ENCODE measurements at places on chromosomes 11 and 22.

DNA sequence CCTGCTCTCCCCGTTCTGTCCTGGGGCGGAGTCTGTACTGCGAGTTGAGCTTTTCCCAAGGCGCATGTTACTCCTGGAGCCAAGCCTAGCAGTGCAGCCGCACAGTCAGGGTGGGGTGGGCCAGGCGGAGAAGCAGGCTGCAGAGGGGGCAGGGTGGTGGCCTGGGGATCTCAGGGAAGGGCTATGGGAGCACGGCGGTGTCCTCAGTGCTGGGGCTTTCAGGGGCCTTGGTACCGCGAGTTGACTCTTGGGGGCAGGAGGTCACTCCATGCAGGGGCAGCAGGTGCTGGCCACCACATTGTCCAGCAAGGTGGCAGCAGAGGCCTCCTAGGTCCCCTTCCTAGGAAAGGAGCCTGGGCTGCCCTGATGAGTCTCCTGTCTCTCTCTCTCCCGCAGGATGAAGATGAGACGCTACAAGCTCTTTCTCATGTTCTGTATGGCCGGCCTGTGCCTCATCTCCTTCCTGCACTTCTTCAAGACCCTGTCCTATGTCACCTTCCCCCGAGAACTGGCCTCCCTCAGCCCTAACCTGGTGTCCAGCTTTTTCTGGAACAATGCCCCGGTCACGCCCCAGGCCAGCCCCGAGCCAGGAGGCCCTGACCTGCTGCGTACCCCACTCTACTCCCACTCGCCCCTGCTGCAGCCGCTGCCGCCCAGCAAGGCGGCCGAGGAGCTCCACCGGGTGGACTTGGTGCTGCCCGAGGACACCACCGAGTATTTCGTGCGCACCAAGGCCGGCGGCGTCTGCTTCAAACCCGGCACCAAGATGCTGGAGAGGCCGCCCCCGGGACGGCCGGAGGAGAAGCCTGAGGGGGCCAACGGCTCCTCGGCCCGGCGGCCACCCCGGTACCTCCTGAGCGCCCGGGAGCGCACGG is 14.9 kb upstream of the MIEF1 start:
- H3K4me3 ChIP-seq, result no peak overlapping the region
- no peaks in the 10 kb centered on the region for H3K27me3 ChIP-seq
- H3K36me3 ChIP-seq, result no peaks in the 10 kb centered on the region
- H3K4me1 ChIP-seq, result no peaks in the 10 kb centered on the region

- H3K4me1 ChIP-seq, result peaks cover 81% of the 10 kb centered on the region
- H3K27me3 ChIP-seq, result no peaks in the 10 kb centered on the region
- no peaks in the 10 kb centered on the region for H3K36me3 ChIP-seq
- peak overlapping the region; percentile 19 for H3K27ac ChIP-seq
- DNase-seq, result no peak
These were observed 37.3 kb downstream of the GALNT18 start for GRCh38 chr11:11584530-11584810.

- no peak overlapping the region for H3K27ac ChIP-seq
- no peaks in the 10 kb centered on the region for H3K27me3 ChIP-seq
These were observed 32.4 kb downstream of the NF2 start for GRCh38 chr22:29635734-29636357.

- H3K27ac ChIP-seq, result no peak overlapping the region
- H3K4me3 ChIP-seq, result no peak overlapping the region
- DNase-seq, result no peak
These were observed 12.2 kb downstream of the OR4B1 start for GRCh38 chr11:48228761-48229160.

- H3K4me3 ChIP-seq, result no peak overlapping the region
- H3K27ac ChIP-seq, result peak overlapping the region; percentile 74
- H3K27me3 ChIP-seq, result no peaks in the 10 kb centered on the region
- H3K4me1 ChIP-seq, result peaks cover 75% of the 10 kb centered on the region
- no peak for DNase-seq
These were observed 71.9 kb downstream of the MICAL2 start for GRCh38 chr11:12182302-12182675.

GRCh38 chr11:68432874-68433273 is 27.7 kb upstream of the PPP6R3 start:
- no peak for DNase-seq
- H3K27me3 ChIP-seq, result no peaks in the 10 kb centered on the region
- no peak overlapping the region for H3K4me3 ChIP-seq

All from esophagus muscularis mucosa (tissue), 4 donors.